Fibroblast of villous mesenchyme (primary cell): ENCODE measurements at places on chromosomes 4 and X. TPM values are rescaled to one million over a fixed set of nuclear protein-coding genes. Genes with fewer than 3 reads are reported as not detected.

GRCh38 chrX:124986284-124986683 lies 333.4 kb upstream of the TEX13C start:
- no peak for DNase-seq

- DNase-seq: no peak
Measured at GRCh38 chr4:22235698-22236097, 280.2 kb downstream of the ADGRA3 start.

- no peak for DNase-seq
Measured at GRCh38 chr4:47278631-47279030, 184.9 kb downstream of the COMMD8 start.

GRCh38 chr4:166991006-166991561 lies 243.2 kb downstream of the SPOCK3 start:
- DNase-seq: no peak

DNA sequence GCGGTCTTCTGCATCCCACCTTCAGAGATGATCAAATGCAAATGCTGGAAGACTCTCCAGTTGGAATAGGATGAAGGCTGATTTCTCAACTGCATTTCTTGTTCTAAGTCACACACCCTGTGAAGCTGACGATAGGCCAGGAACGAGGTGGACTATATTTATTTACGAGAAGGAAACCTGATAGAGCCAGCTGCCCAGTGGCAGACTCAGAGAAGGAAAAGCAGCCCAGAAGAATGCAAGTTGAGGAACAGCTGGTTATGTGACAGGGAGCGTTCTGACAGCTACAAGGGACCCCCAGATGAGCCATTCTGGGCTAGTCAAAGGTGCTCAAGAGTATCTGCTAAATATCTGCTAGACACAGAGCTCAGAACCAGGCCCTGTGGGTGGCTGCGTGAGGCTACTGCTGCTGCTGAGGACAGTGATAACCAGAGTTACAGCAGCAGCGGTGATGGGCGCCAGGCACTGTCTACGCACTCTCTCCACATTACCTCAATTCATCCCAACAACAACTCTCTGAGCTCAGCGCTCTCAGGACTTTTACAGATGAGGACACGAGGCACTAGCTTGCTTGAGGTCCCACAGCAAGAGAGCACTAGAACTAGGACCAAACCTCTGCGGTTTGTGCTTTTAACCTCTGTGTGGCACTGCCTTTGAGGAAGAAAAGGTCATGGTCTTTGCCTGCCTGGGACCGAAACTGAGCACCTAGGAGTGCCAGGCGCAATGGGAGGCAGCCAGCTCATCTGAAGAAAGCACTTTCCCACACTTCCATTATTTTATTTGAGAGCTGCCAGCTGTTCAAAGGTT lies 69.0 kb downstream of the GATB start:
- DNase-seq: no peak

DNA sequence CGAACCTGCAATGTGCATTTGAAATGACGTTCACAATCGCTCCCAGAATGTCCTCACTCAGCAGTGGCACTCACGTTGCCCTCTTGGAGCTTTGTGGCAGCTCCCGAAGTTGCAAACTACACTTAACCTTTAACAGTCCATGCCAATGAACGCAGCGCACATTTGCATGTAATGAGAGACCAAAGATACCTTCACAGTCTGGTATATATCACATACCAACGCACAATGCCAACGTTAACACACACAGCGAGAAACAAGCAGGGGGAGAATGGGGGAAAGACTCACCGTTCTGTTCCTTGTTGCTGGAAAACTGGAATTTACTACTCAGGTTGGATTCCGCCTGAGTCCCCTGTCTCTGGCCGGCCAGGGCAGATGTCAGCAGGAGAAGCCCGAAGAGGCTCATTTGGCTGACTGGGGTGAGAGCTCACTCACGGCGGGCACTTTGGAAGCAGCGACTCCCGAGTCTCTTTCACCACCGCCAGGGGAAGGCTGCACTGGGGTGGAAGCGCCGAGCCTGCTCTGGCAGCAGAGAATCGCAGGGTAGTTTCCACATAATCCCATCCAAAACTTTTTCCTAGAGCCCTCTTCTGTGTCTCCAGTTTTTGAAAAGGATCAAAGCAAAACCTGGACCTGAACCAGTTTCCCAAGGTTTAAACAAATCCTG lies 966 bp downstream of the PDGFC start:
- peak; percentile 68 for DNase-seq

DNA sequence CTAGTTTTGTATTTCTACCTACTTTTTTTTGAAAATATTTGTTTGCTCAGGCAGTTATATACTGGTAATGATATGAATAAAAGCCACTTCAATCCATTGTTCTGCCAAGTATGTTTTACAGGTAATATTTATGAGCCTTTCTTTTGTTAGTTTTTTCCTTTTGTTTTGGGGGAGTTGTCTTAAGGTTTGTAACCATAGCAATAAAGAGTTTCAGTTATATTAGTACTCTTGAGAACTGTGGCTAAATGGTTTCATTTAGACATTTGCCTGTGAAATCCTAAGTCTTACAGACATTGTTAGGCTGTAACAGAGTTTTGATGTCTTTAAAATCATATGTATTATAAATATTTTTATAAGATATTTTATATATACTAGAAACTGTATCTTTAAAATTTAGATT lies 150.1 kb downstream of the DIPK2B start:
- DNase-seq: no peak

GRCh38 chr4:40684404-40684803 lies 54.7 kb upstream of the RBM47 start:
- no peak for DNase-seq

DNA sequence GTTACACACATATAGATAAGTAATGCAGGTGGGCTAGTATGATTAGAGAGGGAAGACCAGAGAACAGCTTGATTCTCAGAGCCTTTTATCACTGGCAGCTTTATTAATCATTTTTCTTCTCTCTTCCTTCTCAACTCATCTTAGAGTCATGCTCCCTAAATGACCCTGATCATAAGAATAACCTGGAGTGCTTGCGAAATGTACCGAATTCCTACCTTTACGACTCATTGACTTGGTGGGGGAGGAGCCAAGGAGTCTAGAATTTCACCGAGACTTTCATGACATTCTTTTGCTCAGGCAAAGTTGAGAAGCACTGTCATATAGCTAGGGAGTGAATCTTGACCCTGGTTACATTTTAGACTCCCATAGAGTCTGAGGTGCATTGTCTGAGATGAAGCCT lies 298.9 kb upstream of the PUDP start:
- DNase-seq: peak; percentile 3

DNA sequence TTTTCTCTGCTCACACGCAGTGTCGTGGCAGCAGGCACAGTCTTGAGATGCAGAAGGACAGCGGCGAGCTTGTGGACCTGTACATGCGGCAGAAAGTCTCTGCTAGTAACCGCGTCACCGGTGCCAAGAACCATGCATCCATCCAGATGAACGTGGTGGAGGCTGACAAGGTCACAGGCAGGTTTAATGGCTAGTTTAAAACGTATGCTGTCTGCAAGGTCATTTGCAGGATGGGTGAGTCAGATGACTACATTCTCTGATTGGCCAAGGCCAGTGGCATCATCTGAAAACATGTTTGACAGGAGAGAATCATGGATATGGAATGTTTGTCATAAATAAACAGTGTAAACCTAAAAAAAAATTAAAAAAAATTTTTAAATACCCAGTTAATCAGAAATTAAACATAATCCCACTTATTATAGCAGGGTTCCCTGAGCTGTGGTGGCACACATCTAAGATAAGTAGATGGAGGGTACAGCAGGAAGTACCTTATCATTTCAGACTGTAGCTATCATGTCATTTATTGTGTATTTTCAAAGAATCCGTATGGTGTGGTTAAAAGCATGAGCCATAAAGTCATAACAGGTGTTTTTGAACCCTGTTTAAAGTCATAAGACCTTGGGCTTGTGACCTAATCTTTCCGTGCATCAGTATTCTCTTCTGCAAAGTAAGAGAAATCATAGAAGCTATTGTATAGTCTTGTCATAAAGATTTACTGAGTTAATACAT lies 7.5 kb upstream of the BMP2K start:
- DNase-seq: peak; percentile 19

DNA sequence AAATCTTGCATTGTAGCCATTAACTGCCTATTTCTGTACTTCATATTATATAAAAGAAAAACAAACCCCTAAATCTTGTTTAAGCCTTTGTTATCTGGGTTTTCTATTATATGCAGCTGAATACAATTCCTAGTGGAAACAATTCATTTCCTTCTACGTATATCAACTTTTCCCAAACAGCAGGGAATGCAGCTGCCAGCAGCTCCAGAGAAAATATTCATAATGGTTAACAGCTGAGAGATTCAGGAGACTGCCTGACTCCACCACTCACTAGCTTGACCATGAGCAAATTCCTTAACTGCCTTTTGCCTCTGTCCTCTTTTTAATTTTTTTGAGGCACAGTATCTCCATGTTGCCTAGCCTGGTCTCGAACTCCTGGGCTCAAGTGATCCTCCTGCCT lies 146.2 kb downstream of the SPATA18 start:
- DNase-seq: no peak

- DNase-seq: no peak
Measured at GRCh38 chr4:99078336-99078735, 10.3 kb downstream of the ADH5 start.

DNA sequence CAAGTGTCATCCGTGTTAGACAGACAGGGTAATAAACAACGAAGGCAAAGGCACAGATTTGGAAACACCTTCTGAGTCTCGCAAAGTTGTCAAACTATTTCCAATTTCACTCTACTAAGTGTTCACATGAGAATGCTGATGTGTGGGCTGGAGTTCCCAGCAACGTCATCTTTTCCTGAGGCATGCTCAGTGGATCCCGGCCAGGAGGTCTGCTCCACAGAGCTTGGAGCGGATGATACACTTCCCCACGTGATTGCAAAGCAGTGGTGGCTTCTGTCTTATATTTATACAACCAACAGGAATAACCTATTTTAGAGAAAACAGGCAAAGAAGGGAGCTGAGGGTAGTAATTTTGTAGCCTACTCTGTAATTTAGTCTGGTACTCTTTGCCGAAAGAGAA lies 40.1 kb upstream of the PDK3 start:
- peak; percentile 60 for DNase-seq

GRCh38 chr4:124768596-124769365 lies 56.2 kb upstream of the ANKRD50 start:
- no peak for DNase-seq

GRCh38 chrX:107734646-107735045 lies 40.9 kb downstream of the TSC22D3 start:
- DNase-seq: no peak

GRCh38 chr4:170949084-170949483 lies 859.3 kb upstream of the AADAT start:
- DNase-seq: no peak

- DNase-seq: peak; percentile 68
Measured at GRCh38 chrX:14032406-14032805, 2.7 kb upstream of the GEMIN8 start.

DNA sequence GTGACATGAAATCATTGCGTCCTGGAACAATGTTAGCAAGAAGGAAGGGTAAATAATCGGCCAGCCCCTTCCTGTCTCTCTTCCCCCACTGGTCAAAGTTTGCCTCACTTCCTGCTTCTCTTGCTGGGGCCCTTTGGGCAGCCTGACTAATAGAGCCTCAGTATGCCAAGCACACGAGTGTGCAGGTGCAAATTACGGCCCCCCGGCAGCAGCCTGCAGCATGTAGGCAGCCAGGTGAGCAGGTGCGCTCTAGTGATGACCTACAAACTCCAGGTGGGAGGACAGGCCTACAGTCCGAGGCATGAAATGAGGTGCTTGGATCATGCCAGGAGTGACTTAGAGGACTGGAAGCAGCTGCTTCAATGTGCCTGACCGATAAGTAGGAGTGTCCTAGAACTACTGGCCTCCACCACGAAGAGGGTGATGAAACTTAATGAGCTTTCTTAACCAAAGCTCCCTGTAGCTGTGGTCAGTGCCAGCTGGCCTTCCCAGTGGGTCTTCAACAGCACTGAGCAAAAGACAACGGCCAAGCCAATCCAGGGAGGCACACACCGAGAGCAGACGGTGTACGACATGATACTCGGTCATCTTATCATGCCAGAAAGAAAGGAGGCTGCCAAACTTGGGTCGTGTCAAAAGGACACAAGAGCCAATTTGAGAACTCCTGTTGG lies 26.1 kb upstream of the FAT1 start:
- DNase-seq: no peak

GRCh38 chrX:25025615-25026014 lies 9.8 kb upstream of the ARX start:
- DNase-seq: no peak

- no peak for DNase-seq
Measured at GRCh38 chrX:3440981-3441380, 94.5 kb upstream of the MXRA5 start.

- no peak for DNase-seq
Measured at GRCh38 chr4:124253080-124253479, 459.5 kb downstream of the ANKRD50 start.

- no peak for DNase-seq
Measured at GRCh38 chr4:11614426-11614825, 185.7 kb upstream of the HS3ST1 start.

GRCh38 chr4:124206779-124207605 lies 505.5 kb downstream of the ANKRD50 start:
- peak; percentile 68 for DNase-seq

GRCh38 chrX:104435249-104435648 lies 130.8 kb upstream of the IL1RAPL2 start:
- no peak for DNase-seq

- peak; percentile 32 for DNase-seq
Measured at GRCh38 chrX:34903316-34903715, 39.3 kb upstream of the FAM47B start.

SYN1 gene
- 0.32 TPM in 1 of 2 replicates, not detected in the other for total RNA-seq

PSAPL1 gene
- not detected in 2 replicates for total RNA-seq

CPE gene
- 3.5 and 15.1 TPM in 2 replicates for total RNA-seq

MAGEH1 gene
- 37.6 and 37.7 TPM in 2 replicates for total RNA-seq

INTU gene
- total RNA-seq: 7.4 and 13.0 TPM in 2 replicates

NUP62CL gene
- under 0.01 TPM in 1 of 2 replicates, not detected in the other for total RNA-seq

PASD1 gene
- not detected in 2 replicates for total RNA-seq

FRG2 gene
- not detected in 2 replicates for total RNA-seq

PNMA6A gene
- total RNA-seq: 0.32 and 0.43 TPM in 2 replicates

RIBC1 gene
- 0.32 and 0.43 TPM in 2 replicates for total RNA-seq

SHROOM4 gene
- 0.43 and 0.97 TPM in 2 replicates for total RNA-seq

MGST2 gene
- 8.7 and 16.8 TPM in 2 replicates for total RNA-seq

LDB2 gene
- 19.9 and 24.2 TPM in 2 replicates for total RNA-seq

LCORL gene
- 14.2 and 19.4 TPM in 2 replicates for total RNA-seq
